ENCODE measurements at places on chromosomes 4 and X. TPM values are rescaled to one million over a fixed set of nuclear protein-coding genes. Genes with fewer than 3 reads are reported as not detected.
A peak's percentile ranks its signal among the peaks of the same experiment; 100 is the strongest.

- no peak for DNase-seq
These were observed 59.3 kb downstream of the AFF1 start for GRCh38 chr4:86993909-86994681.

The SSX5 gene
- total RNA-seq = not detected

GRCh38 chrX:134484039-134484438 is 24.1 kb downstream of the HPRT1 start:
- DNase-seq = no peak

DNA sequence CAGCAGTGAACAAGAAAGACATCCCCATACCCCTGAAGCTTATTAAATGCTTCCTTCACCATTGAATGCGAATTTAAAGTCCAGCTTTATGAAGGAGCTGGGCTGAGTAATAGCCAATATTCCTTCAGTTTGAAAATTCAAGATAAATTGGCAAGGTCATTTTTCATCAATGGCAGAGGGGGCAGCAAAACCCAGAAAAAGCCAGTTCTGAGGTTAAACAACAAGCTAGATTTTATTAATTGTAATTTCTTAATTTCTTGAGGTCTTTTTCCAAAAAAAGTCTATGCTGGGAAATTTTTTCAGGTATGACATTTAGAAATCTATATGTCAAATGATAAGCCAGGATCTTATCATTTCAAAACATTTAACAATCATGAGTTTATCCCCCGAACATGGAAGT is 808.9 kb downstream of the RPA4 start:
- no peak for DNase-seq

GRCh38 chr4:83408908-83409307 is 46.7 kb downstream of the HELQ start:
- DNase-seq = no peak

DNA sequence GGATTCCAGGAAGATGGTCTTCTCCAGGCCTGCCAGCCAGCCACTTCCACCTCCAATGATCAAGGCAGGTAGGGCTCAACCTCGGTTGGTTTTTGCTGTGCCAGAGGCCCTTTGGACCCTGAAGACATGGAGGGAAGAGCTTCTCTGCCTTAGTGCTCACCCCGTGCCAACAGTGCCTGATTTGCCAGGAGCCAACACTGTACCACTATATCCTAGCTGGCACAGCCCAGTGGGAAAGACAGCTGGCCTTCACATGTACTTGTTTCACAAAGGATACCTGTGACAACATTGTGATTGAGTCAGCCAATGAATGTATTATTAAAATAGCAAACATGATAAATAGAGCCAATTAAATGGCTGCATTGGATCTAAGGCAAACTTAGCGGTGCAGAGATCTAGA is 51.9 kb upstream of the PRPS1 start:
- DNase-seq = no peak

The SGMS2 gene
- 74.7 TPM for total RNA-seq

The NAP1L2 gene
- total RNA-seq = not detected

- DNase-seq = no peak
These were observed 62.8 kb downstream of the SHISA3 start for GRCh38 chr4:42460043-42460442.

- peak; percentile 65 for DNase-seq
These were observed 126.0 kb upstream of the ENPP6 start for GRCh38 chr4:184343502-184344177.

The MAGEB10 gene
- not detected for total RNA-seq
